HT1080 (cell line): ENCODE measurements at places on chromosomes 2 and 18. TPM values are rescaled to one million over a fixed set of nuclear protein-coding genes. Genes with fewer than 3 reads are reported as not detected.

GRCh38 chr2:176503776-176504175 lies 234.5 kb downstream of the MTX2 start:
- DNase-seq, result no peak

Gene ABCB11
- total RNA-seq, result under 0.01 TPM in 1 of 2 replicates, not detected in the other

Gene PLEKHH2
- 0.29 and 0.40 TPM in 2 replicates for total RNA-seq

- no peak for DNase-seq
Observed at GRCh38 chr2:197871780-197872456, 67.5 kb downstream of the PLCL1 start.

- DNase-seq, result no peak
Observed at GRCh38 chr2:224324604-224325003, 77.3 kb downstream of the FAM124B start.

Gene SOWAHC
- total RNA-seq, result 13.1 and 14.9 TPM in 2 replicates

Gene RUFY4
- not detected in 2 replicates for total RNA-seq

Gene GNLY
- not detected in 2 replicates for total RNA-seq

- DNase-seq, result no peak
Observed at GRCh38 chr2:194842871-194843270, 814.2 kb upstream of the SLC39A10 start.

Gene ANKRD30BL
- total RNA-seq, result not detected in 2 replicates

DNA sequence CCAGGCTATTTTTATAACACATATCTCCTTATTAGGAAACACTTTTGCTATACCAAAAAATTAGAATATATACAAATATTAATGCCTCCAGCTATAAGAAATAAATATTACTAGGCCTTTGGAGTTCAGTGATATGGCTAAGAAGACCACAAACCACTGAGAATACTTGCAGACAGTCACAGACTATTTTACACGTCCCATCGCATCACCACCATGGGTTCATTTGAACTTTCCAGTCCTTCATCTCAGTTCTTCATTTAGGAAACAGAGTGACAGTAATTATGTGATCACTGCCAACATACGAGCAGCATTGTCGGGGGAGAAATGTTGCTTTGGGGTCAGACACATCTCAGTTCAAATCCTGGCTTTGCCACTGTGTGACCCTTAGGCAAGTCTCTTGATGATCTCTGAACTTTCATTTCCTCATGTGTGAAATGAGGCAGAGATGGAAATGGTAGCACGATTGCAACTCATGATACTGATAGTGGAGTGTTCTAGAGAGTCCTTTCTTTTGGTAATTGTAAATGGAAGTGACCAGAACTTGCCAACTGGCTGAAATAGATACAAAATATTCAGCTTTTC lies 138.9 kb upstream of the NRP2 start:
- no peak for DNase-seq

Gene TUBA4B
- 0.14 TPM in 1 of 2 replicates, not detected in the other for total RNA-seq

- DNase-seq, result no peak
Observed at GRCh38 chr2:134155134-134155533, 98.7 kb upstream of the MGAT5 start.

Gene KLHL41
- not detected in 2 replicates for total RNA-seq

GRCh38 chr2:179222076-179222475 lies 42.6 kb downstream of the SESTD1 start:
- no peak for DNase-seq

DNA sequence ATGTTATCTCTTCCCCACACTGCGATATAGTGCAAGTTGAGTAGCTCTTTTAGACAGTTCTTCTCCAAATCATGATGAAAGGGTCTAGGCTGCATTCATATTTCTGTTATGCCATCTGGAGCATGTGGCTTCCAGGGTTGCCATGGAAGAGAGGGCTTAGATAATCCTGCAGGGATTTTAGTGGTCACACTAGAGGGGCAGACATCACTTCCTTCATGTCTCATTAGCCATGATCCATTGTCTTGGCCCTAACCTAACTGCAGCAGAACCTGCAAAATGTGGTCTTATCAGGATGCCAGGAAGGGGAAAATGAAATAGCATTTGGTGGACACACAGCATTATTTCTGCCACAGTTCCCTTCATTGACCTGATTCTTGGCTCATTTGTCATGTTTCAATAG lies 83.1 kb downstream of the ADAM23 start:
- no peak for DNase-seq

Gene RESP18
- total RNA-seq, result not detected in 2 replicates

- no peak for DNase-seq
Observed at GRCh38 chr2:62099523-62100175, 96.3 kb upstream of the B3GNT2 start.
